Ovary (tissue), 10 donors: ENCODE measurements at places on chromosomes 1 and 21.
A peak's percentile ranks its signal among the peaks of the same experiment; 100 is the strongest.

DNA sequence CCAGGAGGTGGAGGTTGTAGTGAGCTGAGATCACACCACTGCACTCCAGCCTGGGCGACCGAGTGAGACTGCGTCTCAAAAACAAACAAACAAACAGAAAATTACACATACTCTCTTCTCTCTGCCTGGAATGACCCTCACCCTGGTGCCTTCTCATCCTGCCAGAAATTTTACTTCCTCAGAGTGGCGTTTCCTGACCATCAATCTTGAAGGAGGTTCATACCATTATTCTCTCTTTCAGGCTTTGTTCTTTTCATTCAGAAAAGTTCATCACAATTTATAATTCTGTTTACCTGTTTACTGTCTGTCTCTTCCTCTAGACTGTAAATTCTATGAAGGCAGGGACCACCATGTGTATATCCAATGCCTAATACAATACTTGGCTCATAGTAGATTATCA lies 79.3 kb downstream of the RPS6KA1 start:
- no peak for DNase-seq

DNA sequence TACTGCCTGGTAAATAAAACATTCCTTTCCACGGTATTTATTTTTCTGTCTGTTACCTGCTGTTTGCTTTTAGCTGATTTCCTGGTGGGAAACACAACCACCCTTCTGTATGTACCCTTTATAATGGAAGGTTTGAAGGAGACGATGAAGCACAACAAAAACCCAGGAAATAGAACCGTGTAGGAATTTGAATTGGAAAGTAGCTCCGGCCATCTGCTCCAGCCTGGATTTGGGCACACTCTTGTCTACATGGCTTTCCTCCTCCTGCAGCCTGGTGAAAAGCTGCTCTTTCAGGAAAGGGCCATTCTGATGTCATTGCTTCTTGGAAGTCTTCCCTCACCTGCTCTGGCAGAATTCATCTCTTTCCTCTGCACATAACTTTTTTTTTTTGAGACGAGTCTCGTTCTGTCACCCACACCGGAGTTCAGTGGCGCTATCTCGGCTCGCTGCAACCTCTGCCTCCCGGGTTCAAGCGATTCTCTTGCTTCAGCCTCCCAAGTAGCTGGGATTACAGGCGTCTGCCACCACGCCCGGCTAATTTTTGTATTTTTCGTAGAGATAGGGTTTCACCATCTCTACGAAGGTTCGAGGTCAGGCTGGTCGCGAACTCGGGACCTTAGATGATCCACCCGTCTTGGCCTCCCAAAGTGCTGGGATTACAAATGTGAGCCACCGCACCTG lies 2.7 kb downstream of the AK4 start:
- DNase-seq: no peak

DNA sequence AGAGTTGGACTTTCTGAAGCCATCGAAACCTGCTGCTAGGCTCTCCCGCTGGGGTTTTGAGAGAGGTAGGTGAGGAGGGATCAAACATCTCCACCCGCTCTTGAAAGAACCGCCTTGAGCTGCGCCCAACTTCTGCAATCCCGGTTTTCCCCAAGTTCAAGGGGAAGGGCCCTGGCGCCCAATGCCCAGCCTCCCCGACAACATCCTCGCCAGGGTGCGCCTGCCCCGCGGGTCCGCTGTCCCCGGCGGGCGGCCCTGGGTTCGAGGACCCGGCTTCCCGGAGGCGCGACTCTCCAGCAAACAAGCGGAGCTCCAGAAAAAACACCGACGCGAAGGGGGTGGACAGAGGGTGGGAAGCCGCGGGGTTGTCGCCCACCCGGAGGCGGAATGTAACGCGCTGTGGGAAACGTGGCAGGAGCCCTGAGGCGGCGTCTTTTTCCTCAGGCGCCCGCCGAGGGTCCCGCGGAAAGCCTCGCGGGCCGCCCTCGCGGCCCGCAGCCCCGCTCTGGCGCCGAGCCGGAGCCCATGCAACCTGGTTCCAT lies 607 bp downstream of the BTG3 start:
- DNase-seq: peak; percentile 47

DNA sequence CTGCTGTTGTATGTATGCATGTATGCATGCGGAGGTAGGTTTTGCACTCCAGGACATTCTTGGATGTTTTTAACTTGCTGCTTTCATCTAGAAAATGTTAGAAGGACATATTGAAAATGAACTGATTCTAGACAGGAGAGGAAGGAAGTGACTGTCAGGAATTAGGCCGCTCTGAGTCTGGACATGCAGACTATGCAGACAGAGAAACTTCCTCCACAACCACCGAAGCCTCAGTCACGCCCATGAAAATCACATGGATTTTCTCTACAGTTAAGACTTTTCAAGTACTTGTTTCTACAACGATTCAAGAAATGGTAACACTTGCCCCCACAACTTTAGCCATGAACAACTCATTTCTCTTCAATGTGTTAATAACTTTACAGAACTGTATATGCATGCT lies 211.1 kb downstream of the SMYD3 start:
- DNase-seq: no peak

- DNase-seq: no peak
Observed at GRCh38 chr1:156914440-156914856, 6.0 kb upstream of the LRRC71 start.
